Suppressor macrophage treated with lipopolysaccharide for 4 hours (primary cell): ENCODE measurements at places on chromosomes 5 and 9.

DNA sequence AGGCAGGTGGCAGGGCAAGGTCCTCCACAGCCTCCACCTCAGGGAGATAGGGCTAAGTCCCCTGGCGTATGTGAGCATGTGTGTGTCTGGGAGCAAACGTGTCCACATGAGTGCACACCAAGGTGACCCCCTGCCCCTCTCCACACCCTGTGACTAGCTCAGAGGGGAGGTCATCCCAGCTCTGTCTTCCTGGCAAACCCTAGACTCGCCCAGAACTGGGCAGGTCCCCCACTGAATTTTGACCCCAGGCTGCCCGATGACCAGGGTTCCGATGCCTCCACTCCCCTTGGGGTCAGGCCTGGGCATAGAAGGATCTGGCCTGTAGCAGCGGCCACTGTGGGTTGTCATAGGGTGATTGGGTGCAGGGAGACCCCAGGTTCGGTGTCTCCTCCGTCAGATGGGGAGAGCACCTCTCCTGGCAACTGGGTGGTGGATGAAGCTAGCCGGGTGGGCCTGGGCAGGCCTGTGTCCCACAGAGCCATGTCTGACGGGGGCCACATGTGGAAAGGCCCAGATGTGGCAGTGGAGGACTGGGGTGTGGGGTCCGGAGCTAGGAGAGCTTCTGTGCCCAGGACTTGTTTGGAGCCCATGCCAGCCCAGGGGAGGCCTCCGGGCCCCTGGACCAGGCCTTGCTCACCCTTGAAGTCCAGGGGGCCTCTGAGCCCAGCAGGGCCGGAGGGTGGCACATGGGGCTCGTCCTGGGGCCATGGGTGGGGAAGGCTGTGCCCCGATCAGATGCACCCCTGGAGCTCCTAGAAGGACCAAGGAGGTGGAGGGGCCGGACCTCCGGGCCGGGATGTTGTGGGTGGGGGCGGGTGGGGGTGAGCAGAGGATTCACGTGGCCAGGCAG is 6.2 kb downstream of the DIPK1B start:
- DNase-seq: no peak

- no peak for DNase-seq
Observed at GRCh38 chr9:30201024-30201423, 2183.4 kb upstream of the ACO1 start.

DNA sequence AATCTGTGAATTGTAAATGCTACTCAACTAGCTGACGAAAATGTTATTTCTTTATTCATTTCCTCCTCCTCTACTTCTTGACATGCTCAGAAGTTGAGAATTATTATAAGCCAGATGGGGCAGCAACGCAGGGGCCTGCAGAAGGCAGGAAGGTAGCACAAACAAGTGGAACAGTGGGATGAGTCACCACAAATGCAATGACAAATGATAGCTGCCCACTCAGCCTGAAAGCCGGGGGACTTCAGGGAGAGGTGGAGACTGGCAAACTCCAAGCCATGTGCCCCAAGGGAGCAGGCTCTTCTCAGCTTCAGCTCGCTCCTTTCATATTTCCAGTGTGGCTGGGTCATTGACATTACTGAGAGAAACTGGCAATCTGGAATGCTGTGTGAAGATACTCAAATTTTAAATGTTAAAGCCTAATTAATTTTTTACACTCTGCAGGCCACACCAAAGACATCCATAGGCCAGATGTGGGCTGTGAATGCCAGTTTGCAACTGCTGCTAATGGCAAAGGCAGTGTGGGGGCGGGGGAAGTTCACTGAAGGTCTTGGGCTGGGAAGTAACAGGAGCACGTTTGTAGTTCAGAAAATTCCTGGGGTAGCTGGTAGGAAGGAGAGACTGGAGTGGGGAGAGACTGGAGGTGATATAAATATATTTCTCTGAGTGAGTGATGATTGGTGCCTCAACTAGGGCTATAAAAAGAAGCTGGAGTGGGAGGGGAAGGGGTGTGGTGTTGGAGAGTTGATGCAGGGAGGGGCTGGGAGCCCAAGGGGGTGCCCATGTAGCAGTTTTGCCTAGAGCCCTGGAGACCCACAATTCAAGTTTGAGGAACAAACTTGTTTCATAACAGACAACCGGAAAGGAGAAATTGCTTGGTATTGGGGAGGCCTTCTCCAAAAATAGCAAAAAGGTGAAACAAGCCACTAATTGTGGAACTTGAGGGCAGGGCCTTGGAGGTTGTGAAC is 20.8 kb upstream of the ADRB2 start:
- peak; percentile 69 for DNase-seq

GRCh38 chr5:6066016-6066415 is 312.3 kb downstream of the MED10 start:
- DNase-seq: no peak

- DNase-seq: no peak
Observed at GRCh38 chr5:19902316-19902934, 85.6 kb downstream of the CDH18 start.

- peak; percentile 51 for DNase-seq
Observed at GRCh38 chr9:98899408-98900056, 44.2 kb upstream of the COL15A1 start.

GRCh38 chr5:178507151-178507932 is 82.9 kb downstream of the COL23A1 start:
- no peak for DNase-seq

DNA sequence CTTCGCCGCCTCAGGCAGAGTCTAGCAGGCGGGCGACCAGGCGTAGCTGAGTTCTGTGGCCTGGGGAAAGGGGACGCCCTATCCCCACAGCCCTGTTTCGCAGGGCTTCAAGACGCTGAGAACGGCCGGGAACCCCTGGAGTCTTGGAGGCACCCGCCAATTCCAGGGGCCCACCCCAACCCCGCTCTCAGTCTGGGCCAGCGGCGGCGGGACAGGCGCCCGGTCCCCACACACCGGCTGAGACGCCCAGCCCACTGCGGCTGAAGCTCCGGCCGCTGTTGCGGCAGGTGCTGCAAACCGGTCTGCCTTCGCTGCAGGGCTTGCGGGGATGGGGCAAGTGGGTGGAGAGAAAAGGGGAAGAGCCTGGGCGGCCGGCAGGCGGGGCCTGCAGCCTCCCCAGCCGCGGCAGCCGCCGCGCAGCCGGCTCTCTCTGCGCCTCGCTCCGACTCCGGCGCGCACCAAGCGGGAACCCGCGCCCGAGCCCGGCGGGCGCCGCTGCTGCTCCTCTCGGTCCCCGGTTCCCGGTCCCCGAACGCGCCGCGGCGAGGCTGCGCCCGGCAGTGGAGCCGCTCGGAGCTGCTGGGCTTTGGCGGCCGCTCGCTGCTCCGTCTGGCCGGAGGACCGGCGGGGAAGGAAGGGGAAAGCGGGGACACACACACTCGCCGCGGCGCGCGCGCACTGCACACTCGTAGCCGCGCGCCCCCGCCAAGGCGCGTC is at the start of gene PIP5K1B:
Gene PIP5K1B, plus strand, starts transcription at position 427 of the 717 bp plus-strand sequence. CDS start 117,375 bp downstream, outside the sequence.
- DNase-seq: peak; percentile 83

DNA sequence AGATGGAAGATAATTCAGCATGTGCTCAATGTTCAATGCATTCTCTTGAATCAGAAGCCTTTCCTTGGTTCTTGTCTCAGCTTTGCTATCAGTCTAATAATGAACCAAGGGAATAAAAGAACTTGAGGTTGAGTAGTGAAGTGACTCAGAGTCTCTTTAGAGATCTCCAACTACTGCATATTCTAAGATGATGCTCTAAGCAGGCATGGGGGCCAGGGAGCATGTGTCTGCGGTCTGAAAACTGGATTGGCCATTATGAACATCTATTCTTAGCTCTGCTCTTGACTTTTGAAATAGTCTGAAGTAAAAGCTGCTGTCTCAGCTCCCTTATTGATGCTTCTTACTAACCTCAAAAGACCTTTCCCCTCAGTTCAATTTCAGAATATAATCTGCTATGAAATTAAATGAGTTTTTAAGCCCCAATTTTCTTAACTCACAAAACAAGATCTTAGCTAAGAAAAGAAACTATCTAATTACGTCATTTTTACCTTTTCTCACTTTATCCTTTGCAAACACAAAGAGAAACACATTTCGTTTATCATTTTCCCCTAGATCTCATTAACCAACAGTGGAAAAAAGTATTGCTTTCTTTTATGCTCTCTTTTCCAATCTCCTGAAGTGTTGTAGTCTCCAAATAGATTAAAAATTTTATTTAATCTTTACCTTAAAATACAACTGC is 44.8 kb downstream of the PLCXD3 start:
- no peak for DNase-seq

DNA sequence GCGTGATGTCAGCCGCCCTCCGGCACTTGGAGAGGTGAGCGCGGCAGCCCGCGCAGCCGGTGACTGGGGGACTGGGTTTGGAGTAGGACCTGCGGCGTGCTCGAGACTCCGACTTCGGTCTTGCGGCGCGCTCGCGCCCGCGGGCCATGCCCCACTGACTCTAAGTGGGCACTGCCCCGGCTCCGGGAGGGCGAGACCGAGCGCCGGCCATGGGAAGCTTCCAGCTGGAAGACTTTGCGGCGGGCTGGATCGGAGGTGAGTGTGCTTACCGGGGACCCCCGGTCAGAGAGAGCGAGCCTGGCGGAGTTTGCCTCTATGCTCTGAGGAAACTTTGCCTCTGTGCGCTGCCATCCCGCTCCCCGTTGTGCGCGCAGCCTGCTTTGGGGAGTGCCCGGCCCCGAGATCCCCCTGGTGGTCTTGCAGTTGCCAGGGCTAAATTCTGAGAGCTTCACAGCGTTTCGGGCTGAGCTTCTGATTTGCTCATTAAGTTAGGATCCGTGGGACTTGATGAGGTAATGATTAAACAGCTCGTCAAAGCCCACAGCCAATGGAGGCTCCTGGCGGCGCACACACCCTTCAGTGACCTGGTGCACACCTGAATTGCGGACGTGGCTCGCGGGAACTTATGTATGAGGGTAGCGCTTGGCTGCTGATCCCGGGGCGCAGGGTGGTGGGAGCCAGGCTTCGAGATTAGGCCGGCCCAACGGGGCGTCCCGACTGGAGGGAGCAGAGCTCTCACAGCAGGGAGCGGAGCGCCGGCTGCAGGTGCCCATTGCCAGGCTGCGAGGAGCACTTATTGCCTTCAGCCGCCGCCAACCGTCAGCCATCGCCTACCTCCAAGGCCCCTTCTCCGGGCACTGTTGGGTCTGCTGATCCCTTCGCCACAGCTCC is at the start of gene SLC25A48:
Gene SLC25A48, plus strand, starts transcription at position 25 of the 891 bp plus-strand sequence. Its CDS starts 185 bp downstream, at position 210.
- peak; percentile 58 for DNase-seq

GRCh38 chr5:32443145-32443540 is 1.4 kb downstream of the ZFR start:
- peak; percentile 17 for DNase-seq

GRCh38 chr9:136439481-136440408 is at the start of gene INPP5E:
INPP5E (minus strand) TSS chr9:136439845; CDS start chr9:136439419, 426 bp downstream.
- DNase-seq: peak; percentile 87

DNA sequence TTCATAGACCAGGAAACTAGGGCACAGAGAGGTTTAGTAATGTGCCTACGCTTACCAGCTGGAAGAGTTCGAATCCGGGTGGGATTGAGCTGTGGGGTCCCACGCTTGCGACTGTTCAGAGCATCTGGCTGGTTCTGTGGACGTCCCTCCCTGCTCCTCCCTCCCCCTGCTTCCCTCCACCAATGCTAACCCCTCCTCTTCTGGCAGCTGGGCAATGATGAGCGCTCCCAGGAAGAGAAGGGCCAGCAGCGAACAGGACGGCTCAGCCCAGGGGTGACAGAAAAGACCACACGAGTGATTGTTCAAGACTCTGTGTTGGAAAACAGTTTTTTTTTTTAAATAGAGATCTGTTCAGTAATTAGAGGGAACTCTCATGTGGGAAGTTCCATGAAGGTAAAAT is 6.9 kb downstream of the FAM163B start:
- no peak for DNase-seq

DNA sequence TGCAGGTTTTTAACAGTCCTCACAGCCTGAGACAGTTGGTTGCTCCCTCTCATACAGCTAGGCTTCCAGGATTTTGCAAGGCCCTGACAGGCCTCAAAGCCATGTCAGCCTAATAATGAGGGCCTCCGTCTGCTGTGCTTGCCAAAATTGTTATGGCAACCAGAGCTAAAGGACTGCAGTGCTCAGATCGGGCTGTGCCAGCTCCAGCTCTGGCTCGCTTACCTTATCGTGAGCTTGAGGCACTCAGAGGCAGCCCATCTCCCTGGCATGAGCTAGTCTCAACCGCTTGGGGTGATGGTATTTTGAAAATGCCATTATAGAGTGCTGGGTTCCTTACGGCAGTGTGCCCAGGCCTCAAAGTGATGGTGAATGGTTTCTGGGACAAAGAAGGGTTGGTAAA is 8.4 kb downstream of the MTAP start:
- no peak for DNase-seq

- DNase-seq: peak; percentile 16
Observed at GRCh38 chr9:133990366-133991213, 1.5 kb downstream of the VAV2 start.
